ENCODE measurements at places on chromosomes 3 and 15.

- DNase-seq = no peak
Measured at GRCh38 chr15:74396445-74397238, 29.2 kb upstream of the CYP11A1 start.

DNA sequence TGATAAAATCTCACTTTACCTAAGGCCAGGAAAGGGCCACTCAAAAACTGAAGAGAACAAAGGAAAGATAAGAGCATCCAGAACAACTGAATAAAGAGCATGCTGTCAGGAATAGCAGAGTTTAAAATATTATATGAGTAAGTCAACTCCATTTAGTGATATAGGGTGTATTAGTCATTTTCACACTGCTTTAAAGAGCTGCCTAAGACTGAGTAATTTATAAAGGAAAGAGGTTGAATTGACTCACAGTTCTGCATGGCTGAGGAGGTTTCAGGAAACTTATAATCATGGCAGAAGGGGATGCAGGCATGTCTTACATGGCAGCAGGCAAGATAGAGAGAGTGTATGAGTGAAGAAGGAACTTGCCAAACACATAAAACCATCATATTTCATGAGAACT, 778.0 kb upstream of the NECTIN3 start:
- no peak for DNase-seq

DNA sequence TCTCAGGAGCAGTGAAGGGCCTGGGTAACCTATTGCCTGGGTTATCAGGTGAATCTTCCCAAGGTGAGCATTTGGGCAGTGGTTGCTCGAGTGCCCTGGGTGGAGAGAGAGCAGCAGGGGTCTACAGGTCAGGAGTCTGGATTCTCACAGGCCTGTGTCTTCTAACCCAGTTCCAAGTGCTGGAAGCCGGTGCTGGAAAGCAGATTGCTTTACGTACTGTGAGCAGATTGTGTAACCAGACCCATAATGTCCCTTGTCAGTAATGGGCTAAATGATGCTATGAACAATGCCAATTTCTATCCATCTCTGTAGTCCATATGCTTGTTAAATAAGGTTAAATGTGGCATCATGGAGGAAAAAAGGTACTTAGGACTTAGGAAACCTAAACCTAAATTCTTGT, 106.5 kb downstream of the TPRG1 start:
- no peak for DNase-seq

GRCh38 chr3:23653647-23654525, 151.9 kb upstream of the UBE2E1 start:
- DNase-seq = no peak

DNA sequence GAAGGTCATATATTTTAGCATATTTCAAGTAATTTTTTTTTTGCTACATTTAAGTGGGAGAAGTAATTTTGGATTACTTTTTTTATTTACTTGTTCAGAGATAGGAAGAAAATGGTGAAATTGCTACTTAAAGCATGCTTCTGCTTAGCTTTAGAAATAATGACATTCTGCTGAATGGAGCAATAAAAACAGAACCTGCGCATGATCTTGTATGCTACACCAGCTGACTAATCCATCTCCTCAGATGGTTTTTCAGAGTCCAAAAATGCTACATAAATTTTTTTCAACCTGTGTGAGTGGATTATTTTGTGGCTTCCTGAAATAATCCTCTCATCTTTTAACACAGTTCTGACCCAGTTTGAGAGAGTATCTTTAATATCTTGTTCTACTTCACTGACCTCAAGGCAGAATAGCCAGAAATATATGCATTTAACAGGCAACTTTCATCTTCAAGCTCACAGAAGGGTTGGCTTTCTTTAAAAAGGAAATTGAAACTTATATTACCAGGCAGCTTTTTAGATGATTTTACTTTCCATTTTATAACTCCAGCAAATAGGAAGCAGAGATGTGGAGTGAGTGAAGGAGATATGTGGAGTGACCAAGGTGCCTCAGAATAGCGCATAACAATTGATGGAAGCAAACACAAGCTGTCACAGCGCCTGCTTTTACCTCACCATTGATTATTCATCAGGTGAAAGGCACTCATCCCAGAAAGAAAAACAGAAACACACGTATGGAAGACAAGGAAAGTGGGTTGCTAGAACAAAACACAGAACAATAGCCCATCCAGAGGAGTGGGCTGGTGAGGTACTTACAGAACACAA, 136.6 kb downstream of the TGFBR2 start:
- DNase-seq = no peak

DNA sequence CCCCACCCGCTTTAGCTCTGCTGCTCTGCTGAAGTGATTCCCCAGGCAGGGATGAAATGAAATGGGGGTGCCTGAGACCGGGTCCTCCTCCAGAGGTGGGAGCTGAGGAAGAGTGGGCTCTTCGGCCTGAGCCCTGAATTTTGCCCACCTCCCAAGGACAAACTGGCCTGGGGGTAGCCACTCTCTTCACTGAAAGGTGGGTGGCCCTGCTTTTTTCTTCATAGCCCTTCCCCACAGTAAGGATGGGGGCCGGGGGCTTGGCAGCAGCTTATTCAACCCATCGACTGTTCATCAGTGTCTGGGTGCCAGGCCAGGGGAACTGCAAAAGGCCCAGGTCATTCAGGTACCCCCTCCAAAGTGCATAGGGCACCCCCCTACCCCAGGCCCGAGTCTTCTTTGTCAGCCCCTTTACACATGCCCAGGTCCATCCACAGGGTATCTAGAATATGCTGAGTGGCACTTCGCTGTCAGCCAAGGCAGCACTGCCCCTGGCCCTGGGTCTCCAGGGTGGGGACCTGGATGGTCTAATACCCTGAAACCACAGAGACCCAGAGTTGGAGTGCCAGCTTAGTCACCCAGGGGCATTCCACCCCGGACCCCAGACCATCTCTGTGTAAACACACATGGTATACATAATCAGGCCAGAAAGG, 7.9 kb downstream of the SCN5A start:
- DNase-seq = no peak

- DNase-seq = no peak
Measured at GRCh38 chr3:159928666-159929065, 60.0 kb upstream of the IL12A start.

DNA sequence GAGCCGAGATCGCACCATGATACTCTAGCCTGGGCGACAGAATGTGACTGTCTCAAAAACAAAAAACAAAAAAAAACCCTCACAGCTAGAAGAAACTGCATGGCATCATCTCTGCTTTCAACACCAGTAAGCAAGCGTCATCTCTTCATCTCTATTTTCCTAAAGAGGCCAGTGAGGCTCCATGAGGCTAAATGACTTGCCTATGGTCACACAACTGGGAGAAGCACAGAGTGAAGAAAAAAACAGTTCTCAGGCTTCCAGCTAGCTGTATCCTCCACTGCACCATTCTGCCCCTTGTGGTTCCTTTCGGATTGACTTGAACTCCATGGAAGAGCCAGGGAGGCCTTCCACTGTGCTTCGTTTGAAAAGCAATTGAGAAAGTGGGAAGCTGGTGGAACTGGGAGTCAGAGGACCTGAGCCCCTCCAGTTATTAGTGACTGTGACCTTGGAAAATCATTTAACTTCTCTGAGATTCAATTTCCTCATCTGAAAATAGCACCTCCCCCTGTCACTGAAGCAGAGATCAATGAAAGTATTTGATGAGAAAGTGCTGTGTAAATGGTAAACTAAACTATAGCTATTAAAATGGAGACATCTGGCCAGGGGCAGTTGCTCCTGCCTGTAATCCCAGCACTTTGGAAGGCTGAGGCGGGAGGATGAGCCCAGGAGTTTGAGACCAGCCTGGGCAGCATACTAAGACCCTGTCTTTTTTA, 32.1 kb upstream of the DENND4A start:
- DNase-seq = no peak

DNA sequence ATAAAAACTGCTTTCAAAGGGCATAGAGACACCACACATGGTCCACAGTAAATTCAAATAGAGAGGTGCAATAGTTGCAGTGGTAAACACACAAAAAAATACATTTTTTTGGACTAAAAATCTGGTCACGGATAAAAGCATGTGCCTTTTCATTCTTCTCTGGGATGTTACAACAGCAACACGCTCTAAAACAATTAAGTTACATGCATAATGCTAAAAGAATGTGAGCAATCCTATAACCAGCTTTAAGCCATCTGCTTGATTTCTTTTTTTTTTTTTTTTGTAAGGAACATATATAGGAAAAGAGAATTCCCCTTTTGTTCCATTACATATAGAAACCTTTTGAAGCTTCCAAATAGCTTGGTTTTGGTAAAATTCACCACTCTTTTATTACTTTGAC, 20.0 kb downstream of the WNT5A start:
- no peak for DNase-seq

GRCh38 chr3:124463234-124463633, 267.0 kb upstream of the UMPS start:
- DNase-seq = no peak

DNA sequence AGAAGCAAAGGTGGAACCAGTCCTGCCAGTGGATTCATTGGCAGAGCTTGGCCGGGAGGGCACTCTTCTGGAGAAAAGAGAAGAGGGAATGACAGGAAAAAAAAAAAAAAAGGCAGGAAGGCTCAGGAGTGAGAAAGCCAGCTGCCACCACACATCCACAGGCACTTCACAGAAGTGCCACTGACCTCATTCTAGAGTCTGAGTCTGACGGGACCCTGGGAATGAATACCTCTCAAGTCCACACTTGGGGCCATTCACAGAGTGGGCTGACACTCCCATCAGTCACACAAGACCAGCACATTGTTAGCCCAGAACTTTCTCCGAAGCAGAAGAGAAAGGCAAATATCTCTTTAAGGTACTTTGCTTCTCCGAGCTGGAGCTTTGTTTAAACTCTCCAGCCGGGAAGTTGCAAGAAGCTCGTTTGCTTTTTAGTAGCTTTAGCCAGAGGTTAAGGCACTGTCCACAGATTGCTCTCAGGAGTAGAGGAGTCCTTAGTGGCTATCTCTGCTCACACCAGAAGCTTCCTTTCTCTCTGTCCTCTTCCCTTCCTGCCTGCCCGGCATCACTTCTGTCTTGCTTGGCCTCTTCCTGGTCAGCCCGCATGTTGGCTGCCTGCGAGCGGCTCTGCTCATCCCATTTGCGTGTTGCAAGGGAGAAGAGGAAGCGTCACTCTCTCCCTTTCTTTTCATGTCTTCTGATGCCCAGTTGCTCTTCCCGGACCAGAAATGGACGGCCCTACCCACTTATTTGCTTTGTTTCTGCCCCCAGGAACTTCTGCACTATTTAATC, 53.8 kb downstream of the CMTM6 start:
- no peak for DNase-seq

DNA sequence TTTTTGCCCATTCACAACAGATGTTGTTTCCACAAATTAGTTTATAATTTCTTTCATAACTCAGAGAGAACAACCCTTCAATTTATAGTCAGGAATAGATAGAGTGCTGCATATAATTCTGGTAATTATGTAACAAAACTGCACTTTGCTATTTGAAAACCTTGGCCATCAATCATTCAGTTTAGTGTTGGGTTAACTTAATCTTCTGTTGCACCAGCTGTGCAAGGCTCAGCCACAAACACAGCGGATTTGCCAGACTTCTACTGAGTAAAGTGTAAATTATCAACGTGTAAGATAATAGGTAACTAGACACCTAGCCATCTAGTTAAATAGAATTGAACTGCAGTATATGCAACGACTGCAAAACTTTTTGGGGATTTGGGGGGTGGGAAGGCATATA, 1064.3 kb upstream of the EPHA6 start:
- no peak for DNase-seq

GRCh38 chr3:1661839-1662238, 436.8 kb upstream of the CNTN4 start:
- DNase-seq = no peak

GRCh38 chr3:34464646-34465045, 666.2 kb downstream of the PDCD6IP start:
- no peak for DNase-seq

DNA sequence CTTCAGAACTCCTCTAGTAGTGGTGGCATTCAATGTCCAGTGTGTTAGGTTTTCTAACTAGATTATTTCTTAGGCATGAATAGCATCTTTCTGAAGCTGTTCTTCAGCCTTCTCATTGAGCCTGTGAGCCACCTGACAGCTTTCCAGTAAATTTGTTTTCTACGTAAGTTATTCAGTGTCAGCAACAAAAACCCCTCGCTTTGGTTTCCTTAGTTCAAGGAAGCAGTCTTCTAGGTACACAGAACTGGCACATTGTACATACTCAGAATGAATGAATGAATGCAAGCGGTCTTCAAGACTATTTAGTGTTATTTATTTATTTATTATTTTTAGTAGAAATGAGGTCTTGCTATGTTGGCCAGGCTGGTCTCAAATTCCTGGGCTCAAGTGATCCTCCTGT, 44.9 kb downstream of the DRD3 start:
- DNase-seq = no peak

- no peak for DNase-seq
Measured at GRCh38 chr3:123571264-123571972, 13.4 kb downstream of the HACD2 start.
